Germinal center (tissue), 1 donor: ENCODE measurements at places on chromosomes 12 and 14.
A peak's percentile ranks its signal among the peaks of the same experiment; 100 is the strongest.

DNA sequence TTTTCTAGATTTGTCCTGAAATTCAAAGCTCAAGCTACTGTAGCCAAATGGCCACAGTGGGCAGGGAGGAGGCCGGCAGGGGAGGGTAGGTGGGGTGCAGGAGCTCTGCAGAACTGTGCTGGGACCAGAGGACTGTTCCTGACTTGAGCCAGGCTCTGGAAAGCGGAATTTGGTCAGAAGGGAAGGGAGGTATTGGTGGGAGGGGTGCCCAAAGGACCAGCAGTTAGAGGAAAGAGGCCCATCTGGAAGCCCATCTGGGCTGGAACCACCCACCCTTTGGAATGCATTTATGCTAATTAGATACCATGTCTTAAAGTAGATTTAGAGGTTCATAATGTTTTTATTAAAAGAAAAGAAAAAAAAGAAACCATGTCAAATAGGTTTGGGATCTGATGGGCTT lies 24.5 kb upstream of the JPH4 start:
- DNase-seq, result no peak

DNA sequence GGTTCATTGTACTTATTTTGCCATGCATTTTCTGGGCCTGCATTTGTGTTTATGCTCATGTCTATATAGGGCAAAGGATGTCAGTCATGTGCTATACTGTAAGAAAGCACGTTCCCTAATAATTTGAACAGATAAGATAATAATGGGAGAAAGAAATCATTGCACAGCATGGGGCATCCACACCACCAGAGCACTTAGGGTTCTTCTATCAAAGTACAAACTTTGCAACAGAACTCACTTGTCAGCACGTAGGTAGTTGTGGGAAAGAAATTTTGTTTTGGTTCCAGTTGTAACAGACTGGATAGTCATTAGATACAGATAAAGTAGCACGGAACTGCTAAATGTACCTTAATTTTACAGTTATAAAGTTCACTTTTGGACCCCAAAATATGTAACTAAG lies 10.1 kb downstream of the PPP1CC start:
- DNase-seq, result no peak

- no peak for DNase-seq
These were observed 82.3 kb downstream of the SSPN start for GRCh38 chr12:26277506-26278246.

GRCh38 chr14:85468816-85469215 lies 61.1 kb upstream of the FLRT2 start:
- no peak for DNase-seq

- DNase-seq, result no peak
These were observed 2.3 kb downstream of the ARHGEF25 start for GRCh38 chr12:57613427-57614109.

DNA sequence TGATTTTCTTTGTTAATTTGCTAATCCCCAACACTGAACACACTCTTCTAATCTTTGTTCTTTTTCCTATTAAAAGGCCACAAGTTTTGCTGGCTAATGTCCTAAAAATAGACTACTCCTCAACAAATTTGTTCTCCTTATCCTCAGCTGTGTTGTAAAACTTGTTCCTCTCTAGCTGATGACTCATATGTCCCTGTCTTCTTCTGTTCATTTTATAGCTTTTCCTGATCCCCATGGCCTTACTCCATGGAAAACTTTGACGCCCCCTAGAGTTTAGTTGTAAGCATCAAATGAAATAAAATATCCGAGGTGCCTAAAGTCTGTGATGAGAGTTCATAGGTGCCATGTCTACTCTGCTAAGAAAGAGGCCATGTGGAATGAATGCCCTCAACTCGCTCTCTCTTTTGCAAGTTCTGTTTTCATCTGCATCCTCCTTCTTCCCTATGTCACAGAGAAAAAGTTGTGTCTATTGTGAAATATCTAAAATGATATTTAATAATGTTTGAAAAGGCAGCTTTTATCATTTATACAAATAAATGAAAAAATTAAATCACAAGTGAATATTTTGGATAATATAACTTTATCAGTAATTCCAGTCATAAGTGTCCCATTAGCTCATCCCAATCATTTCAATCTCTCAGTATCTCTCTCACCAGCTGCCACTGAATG lies 237.9 kb downstream of the IPO8 start:
- no peak for DNase-seq

DNA sequence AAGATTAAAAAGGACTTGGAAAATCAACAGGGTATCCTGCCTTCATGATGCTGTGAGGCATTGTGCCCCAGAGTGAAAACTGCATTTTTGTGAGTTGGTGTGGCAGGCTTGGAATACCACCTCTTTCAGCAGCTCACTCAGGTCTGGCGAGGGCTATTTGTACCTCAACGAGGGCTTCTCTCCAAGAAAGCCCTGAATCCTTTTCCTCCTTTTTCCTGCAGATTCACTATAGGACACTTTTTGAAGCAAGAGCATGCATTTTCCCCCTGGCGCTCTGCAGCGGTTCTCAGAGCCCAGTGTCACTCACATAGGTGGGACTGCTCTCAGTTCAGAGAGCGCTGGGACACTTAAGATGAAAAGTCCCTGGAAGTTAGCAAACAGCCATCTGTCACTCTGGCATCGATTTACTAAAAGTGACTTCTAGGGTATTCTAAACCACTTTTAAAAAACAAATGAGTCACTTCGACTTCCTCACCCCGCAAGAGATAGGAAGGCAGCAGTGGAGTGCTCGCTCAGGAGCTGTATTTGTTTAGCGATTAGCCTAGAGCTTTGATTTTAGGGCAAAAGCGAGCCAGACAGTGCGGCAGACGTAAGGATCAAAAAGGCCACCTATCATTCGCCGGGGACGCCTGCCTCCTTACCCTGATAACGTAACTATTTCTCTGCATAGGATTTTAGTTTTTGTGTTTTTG lies 782 bp upstream of the LGR5 start:
- DNase-seq, result no peak

- no peak for DNase-seq
These were observed 41.7 kb downstream of the BICD1 start for GRCh38 chr12:32148372-32148771.

DNA sequence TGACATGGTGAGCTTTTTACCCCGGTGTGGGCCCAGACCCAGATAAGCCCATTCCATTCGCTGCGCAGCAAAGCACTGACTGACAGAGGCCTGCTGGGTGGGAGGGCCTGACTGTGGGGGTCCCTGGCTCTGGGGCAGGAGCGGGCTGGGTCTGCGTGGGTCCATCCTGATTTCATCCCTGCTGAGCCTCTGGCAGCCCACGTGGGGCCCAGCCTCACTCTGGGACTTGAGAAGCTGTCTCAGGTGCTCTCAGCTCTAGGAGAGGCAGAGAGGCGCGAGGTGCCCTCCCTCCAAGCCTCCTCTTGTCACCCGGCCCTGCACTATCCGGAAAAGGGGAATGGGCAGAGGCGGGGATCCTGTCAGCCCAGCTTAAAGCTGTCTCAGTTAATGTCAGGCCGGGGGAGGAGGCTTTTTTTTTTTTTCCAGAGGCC lies 927 bp downstream of the ABCB9 start:
- DNase-seq, result no peak

- no peak for DNase-seq
These were observed 99.0 kb upstream of the EVL start for GRCh38 chr14:99966037-99966835.

DNA sequence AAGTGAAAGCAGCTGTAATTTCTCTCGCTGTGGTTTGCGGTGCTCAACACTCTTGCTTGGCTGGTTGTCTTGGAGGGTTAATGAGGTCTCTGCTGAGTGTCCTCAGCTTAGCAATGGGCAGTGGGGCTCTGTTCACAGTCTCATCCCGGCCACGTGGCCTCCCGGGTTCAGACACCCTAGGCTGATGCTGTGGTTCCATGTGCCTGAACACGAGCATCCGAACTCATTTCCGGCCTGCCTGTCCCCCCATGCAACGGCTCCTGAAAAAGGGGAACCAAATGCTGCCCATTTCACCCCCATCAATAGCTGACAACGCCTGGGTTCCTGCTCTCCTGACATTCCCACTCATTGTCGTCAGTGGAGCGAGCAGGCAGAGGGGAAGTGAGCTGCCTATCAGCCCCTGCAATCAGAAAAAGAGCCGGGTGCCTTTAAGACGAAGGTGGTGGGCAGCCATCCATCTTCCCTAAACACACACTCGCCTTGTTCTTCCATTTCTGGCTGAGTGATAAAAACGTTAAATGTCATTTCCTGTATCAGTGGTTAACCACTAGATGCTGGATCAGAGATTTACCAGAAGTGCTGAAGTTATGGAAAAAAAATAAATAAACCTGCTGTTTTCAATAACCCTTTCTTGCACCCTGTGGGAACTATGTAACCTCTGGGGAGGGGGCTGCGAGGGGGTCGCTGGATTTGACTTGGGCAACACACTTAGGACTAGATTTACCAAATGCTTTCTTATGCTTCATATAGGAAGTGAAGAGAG lies 60.3 kb upstream of the BCL2L14 start:
- DNase-seq, result peak; percentile 47

DNA sequence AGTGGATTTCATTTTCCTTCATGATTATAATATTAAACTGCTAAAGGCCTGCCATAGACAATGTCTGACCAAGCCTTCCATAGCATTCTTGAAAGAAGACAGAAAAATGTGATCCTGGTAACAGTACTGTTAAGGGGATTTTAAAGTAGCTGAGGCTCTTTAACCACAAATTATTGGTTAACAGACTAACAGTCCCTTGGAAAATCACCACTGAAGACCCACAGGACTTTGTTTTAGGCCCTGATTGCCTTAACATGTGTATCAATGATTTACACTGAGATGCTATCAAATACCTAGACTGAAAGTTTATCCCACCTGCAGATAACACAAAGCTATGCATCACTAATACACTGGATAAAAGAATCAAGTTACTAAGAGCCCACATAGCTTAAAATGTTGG lies 6.0 kb downstream of the KRT79 start:
- DNase-seq, result no peak

- DNase-seq, result no peak
These were observed 56.0 kb upstream of the HECTD1 start for GRCh38 chr14:31263485-31264133.

DNA sequence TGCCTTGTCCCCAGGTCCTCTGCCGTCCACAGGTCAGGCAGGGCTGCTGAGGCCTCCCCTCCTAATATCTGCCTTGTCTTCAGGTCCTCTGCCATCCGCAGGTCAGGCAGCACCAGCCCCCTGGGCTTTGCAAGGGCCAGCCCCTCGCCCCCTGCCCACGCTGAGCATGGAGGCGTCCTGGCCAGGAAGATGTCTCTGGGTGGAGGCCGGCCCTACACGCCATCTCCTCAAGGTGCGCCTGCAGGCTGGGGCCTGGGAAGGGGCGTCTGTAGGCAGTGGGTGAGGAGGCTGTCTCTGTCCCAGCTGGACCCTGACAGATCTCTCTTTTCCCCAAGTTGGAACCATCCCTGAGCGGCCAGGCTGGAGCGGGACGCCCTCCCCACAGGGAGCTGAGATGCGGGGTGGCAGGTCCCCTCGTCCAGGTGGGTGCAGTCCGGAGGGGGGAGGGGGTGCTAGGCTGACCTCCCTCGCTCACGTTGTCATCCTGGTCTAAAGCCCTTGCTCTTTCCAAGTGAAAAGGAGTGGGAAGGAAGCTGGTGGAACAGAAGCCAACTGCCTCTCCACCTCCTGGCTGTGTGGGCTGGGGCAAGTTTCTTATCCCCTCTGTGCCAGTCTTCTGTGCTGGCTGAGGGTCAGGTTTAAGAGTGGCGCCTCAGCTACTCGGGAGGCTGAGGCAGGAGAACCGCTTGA lies 13.9 kb upstream of the PUS1 start:
- DNase-seq, result no peak

DNA sequence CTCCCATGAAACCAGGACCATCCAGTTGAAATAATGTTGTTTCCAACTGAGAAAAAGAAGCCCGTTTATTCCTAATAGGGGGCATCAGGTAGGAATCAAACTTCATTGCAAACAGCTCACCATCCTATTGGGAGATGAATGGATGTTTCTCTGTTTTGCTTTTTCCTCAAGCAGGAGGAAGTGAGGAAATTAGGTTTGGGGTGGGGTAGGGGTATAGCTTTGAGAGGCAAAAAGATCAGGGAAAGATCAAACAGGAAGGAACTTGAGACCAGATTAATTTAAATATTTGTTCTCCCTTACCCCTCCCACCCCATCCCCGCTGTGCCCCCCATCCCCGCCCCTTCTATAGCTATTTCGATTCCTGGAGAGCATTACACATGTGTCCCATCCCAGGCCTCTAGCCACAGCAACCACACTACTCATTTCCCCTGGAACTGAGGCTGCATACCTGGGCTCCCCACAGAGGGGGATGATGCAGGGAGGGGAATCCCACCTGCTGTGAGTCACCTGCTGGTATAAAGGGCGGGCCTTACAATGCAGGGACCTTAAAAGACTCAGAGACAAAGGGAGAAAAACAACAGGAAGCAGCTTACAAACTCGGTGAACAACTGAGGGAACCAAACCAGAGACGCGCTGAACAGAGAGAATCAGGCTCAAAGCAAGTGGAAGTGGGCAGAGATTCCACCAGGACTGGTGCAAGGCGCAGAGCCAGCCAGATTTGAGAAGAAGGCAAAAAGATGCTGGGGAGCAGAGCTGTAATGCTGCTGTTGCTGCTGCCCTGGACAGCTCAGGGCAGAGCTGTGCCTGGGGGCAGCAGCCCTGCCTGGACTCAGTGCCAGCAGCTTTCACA lies at the start of gene IL23A:
Gene IL23A, plus strand, starts transcription at position 577 of the 850 bp plus-strand sequence. Its CDS starts 161 bp downstream, at position 738.
- DNase-seq, result peak; percentile 24
